ENCODE measurements at places on chromosomes 11 and 22. TPM values are rescaled to one million over a fixed set of nuclear protein-coding genes. Genes with fewer than 3 reads are reported as not detected.

Gene PDE3B
- total RNA-seq, result 2.2 TPM

Gene SYT9
- total RNA-seq, result 0.35 TPM

Gene RAB36
- 1.0 TPM for total RNA-seq

Gene NPAS4
- total RNA-seq, result 0.27 TPM

Gene C11orf16
- total RNA-seq, result not detected

Gene ELMOD1
- 4.3 TPM for total RNA-seq

Gene RPUSD4
- total RNA-seq, result 29.7 TPM

Gene FZD4
- 40.5 TPM for total RNA-seq

Gene MS4A6E
- not detected for total RNA-seq

Gene CYTH4
- total RNA-seq, result 6.5 TPM

Gene PDGFD
- total RNA-seq, result 25.7 TPM

Gene BRSK2
- total RNA-seq, result 0.44 TPM

Data from muscle of leg (tissue), 16 donors.